Putamen (tissue), 1 donor: ENCODE measurements at places on chromosomes 5 and 9.

DNA sequence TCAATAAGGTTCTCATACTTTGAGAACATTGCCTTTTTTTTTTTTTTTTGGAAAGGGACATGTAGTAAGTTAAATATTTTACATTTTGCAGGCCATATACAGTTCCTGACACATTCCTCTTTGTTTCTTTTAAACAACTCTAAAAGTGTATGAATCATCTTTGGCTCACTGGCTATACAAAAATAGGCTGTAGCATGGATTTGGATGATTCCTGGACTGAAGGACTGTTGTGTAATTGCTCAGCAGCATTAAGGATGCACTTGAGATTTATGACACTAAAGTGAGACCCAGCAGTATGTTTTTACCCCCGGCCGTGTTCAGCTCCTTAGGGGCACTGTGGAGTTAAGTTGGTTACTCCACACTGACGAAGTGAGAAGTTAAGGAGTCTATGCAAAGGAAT lies 41.3 kb downstream of the VPS13A start:
- DNase-seq = no peak

DNA sequence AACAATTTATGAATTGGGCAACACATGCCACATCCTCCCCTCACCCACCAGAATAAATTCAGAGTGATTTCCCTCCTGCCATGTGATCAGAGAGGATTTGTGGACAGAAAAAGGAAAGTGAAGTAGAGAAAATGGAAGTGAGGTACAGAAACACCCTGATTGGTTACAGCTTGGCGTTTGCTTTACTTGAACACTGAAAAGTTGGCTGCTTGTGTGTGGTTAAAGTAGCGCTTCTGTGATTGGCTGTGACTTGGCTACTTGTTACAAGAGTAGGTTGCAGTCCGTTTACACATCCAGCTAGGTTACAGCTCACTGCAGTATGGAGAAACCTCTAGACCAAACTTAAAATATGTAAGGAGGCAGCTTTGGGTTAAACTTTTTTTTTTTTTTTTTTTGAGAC lies 205.2 kb upstream of the ZNF608 start:
- DNase-seq = no peak

DNA sequence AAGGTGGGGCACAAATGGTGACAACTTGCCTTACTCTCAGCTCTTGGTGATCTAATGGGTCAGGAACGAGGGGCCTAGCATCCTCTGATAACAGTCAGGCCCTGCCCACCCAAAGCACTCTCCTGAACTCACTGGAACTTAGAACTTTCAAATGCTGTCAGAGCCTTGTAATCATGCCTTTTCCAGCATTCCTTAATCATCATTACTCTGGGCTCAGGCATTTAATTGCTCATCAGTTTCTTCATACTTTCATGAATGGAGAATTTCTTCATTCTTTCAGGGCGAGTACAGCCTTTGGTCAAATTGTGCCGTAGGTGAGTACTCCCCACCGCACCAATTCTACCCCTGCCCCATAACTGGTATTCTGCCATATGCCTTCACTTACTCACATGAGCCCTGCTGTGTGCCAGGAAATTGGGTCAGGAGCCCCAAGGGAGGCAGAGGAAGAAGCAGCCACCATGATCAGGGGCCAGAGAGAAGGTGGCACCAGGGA lies 30.2 kb upstream of the DUSP1 start:
- DNase-seq = no peak

DNA sequence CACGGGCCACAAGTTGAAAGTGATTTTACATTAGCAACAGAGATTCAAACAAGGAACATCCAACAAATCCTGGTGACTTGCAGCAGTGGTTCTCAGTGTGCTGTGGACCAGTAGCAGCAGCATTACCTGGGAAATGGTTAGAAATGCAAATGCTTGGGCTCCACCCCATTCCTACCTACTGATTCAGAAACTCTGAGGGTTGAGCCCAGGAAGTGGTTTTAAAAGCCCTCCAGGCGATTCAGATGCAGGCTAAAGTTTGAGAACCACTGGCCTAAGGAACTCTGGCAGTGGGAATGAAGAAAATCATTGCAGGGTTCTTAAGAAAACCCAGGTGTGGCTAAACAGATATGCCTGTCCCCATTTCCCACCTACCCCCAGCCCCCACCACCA lies 398.8 kb downstream of the ENC1 start:
- DNase-seq = no peak

DNA sequence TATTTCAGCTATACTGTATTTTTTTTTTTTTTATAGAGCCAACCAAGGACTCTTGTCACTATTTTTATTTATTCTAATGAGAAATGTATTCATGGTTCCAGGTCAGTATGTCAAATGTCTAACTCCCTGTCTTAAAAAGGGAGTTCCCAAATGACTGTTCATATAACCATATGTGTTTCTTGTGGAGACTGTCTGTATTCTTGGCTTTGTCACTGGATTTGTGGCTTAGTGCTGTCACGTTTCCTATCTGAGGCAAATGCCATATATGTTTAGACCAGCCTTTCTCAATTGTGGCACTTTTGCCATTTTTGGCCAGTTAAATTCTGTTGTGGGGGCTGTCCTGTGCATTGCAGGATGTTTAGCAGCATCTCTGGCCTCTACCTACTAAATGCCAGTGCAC lies 3.1 kb downstream of the GCNT1 start:
- no peak for DNase-seq

DNA sequence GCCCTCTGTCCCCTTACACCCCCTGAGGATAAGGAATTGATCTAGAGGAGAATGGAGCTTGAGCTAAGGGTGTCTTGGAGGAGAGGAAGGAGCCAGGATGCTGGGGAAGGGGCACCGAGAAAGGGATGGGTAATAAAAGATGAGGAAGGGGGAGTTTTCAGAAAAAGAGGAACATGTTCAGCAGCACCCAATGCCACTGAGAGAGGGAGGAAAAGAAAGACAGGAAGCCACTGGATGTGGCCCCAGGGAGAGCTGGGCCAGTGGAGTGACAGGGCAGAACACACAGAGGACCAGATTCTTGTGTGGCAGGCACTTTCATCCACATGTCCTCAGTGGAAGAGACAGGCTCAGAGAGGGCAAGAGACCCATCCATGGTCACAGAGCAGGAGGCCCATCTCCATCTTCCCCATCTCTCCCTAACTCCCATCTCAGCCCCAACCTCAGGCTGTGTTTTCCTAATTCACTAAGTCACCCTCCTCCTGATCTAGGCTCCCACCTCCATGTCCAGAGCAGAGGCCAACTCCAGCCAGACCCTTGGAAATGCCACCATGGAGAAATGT lies 7.2 kb downstream of the PFN3 start:
- no peak for DNase-seq

DNA sequence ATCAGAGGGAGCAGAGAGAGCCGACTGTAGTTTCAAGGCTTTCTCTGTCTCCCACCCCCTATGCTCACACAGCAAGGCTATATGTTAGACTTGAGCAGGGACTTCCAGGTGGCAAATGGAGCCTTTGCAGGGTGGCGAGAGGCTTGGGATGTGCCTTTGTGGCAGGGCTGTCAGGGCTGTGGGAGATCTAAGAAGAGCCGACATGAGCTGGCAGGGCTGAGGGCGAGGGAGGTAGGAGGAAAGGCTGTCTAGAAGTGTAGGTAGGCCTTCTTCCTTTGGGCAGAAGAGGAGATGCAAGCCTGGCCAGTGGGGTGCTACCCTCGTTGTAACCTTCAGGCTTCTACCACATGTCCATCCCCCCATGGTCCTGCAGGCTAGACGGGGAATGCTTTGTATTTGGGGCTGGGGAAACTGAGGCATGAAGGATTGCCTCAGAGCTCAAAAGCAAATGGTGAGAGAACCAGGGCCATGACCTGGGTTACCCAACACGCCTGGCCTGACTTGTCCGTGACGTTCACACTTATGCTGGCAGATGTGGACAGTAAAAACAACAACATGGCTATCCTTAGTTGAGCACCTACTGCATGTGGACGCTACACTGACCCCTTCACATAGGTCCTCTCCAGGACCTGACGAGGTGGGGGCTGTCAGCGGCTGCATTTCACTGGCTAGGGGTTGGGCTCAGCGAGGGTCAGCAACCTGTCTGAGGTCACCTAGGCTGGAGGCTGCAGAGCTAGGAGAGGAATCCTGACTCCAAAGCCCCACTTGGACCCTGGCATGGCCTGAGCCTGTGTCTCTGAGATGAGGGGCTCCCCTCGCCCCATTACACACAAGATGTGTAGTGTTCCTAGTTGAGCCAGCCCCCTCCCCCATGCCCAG lies 15.3 kb downstream of the CXXC5 start:
- DNase-seq = no peak

DNA sequence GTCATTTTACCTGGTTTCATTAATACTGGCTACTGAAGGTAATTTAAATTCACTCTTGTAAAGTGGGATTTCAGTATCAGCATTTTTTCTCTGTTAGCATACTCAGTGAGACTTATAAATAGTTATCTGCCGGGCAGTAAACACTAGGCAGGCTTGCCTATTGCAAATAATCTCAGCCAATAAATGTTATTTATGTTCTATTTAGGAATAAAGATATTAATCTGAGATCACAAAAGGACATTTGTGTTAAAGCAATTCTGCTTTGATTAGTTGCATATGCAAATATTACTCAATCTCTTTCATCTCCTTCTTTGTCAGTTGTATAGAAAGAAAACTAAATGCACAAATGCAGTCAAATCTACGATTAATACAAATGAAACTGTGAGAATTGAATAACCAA lies 827.8 kb downstream of the TLE4 start:
- DNase-seq = no peak

DNA sequence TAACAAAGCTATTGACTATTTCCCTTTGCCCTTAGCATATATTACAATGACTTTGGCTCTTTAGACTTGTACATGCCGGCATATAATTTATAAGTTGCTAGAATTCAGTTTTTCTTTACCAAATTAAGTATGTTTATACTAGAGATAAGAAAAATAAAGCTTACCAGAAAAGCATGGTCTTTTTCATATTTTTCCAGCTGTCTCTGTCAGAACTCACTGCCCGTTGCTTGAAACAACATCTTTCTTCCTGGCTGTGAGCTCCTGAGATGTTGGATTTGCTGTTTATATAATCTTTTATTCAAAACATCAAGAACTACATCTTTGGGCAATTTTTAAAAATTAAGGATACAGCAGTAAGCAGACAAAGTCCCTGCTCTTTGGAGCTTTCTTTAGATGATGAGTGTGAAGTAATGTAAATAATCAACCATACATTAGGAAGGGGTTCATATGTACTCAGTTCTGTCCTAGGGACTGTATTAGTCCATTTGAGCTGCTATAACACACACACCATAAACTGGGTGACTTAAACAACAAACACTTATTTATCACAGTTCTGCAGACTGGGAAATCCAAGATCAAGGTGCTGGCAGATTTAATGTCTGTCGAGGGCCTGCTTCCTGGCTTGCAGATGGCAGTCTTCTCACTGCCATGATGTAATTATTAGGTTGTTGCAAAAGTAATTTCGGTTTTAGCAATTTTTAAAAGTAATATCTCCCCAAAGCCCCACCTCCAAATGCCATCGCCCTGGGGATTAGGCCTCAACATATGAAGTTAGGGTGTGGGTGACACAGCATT lies 45.4 kb upstream of the RANBP3L start:
- DNase-seq = no peak

DNA sequence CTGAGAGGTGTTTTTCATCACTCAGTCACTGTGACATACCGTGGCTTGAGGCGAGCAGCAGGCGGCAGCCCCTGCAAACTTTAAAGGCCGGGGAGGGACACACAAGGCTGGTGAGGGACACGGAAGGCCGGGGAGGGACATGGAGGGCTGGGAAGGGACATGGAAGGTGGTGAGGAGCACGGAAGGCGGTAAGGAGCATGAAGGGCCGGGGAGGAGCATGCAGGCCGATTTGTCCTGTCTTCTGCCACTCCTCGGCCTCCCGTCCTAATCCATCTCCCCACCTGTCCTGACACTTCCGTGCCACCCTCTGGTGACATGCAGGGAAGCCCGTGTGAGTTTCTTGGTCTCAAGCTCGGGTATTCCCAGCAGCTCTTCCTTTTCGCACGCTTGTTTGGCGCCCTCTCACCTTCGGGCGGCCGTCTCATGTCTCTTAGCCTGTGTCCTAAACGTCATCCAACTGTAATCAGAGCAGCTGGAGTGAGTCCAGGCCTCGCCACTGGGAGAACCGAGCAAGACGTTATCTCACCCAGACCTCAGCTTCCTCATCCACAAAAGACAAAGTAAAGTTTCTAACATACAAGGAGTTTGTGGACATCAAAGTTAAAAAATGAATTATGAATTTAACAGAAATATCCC lies 126.5 kb downstream of the MRPL36 start:
- DNase-seq = no peak

DNA sequence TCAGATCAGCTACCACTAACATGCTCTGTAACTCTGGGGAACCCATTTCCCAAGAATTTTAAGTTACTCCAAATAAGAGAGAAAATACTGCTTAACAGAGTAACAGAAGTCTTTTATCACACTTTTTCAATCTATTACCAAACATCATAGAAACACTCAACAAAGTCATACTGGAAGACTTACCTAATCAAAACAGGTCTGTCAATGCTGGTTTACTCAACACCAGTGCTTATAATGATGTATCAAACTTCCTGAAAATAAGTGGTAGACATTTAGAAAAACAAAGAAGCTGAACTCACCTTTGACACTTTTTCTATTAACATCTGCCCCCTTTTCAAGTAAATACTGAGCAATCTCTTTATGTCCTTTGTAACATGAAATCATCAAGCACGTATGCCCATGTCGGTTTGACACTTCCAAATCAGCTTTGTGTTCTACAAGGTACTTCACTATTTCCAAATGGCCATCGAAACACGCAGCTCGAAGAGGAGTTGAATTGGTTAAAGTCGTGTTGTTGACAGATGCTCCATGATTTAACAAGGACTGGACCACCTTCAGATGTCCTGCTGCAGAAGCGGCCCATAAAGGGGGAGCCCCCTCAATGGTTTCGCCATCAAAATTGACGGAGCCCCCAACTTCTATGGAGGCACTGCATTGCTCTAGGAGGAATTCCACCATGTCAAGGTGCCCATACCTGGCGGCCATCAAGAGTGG lies 1.8 kb downstream of the FEM1C start:
- DNase-seq = no peak

DNA sequence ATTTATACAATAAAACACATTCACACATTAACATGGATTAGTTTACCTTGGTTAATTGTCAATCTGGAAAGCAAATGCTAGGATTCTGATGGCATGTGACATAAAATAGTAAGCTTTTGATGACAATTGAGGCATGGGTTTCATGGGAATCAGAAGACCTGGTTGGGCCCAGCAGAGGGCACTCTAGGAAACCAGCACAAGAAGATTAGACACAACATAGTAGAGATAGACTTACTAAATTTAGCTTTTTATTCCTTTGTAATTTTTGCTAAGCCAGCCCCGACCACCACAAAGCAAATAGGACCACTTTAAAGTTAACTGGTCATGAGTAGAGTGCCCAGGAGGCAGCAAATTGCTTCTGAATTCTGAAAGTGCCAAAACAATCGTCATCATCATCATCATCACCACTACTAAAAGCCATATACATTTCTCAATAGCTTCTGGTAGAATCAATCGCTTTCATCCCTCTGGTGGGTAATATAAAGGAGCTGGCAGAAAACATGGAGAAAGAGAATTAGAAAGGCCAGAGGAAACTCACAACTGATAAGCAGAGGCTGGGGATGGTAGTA lies 163.2 kb downstream of the ARRDC3 start:
- DNase-seq = peak; percentile 34
